Kasumi-1 (cell line): ENCODE measurements at places on chromosomes 6 and 20.

DNA sequence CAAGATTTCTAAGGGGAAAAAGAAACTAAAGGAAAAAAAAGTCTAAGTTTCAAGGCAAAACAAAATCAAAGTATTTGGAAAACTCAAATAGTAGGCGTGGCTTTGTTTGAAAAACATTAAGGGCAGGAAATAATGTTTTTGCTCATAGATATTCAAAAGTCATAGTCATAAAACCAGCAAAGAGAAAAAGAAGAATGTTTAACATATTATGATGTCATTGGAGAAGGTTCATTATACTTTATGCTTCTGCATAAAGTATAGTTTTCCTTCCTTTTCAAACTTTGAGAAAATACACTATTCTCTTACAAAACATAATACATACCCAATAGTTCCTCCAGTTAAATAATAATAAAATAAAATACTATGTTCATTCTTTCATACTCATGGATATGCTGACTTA is 13.7 kb downstream of the USP49 start:
- DNase-seq, result no peak

- no peak for DNase-seq
These were observed 13.1 kb downstream of the ACSS1 start for GRCh38 chr20:25044660-25045342.

DNA sequence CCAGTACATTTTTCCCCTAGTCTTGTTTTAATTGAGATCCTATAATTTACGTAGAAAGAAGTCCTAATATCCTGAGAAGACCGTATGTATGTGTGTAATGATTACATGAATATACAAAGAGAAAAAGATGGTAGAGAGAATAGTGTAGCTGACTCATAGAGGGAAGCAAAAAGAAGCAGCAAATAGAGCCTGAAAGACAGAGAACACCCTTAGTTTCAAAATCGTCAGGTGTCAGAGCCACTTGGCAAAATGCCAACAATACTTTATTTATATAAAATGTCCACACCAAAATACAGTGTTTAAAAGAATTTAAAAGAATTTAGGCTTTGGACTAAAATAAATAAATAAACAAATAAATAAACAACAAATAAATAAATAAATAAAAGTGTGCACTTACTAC is 1414.1 kb upstream of the EYS start:
- DNase-seq, result no peak

- no peak for DNase-seq
These were observed 172.7 kb downstream of the TTLL2 start for GRCh38 chr6:167497428-167498056.

- no peak for DNase-seq
These were observed 35.3 kb downstream of the C6orf52 start for GRCh38 chr6:10658910-10659698.

GRCh38 chr6:139013185-139013800 is 15.3 kb upstream of the ABRACL start:
- no peak for DNase-seq

- peak; percentile 70 for DNase-seq
These were observed 87.1 kb downstream of the TRMT6 start for GRCh38 chr20:5863040-5863833.

DNA sequence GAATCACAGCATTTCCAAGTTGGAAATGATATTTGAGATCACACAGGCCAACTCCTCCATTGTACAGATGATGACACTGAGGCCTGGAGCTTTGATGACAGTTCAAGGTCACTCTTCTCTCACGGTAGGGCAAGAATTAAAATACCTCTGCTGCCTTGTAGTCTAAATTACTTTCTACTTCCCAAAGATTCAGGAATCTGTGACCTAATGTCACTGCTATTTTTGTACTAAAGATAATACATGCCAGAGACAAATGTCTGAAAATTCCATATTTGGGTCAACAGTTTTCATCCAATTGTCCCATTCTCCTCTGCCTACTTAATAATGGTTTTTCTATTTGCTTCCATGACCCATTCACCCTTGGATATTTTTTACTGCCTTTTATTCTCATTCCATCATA is 160.0 kb downstream of the SOD2 start:
- DNase-seq, result no peak

- no peak for DNase-seq
These were observed 35.0 kb upstream of the ENTPD6 start for GRCh38 chr20:25160467-25160866.

GRCh38 chr6:31083742-31084354 is 28.5 kb downstream of the C6orf15 start:
- DNase-seq, result peak; percentile 57

- DNase-seq, result no peak
These were observed 124.3 kb downstream of the SCML4 start for GRCh38 chr6:107699697-107700325.

GRCh38 chr6:151137542-151137941 is 102.2 kb upstream of the AKAP12 start:
- DNase-seq, result no peak

DNA sequence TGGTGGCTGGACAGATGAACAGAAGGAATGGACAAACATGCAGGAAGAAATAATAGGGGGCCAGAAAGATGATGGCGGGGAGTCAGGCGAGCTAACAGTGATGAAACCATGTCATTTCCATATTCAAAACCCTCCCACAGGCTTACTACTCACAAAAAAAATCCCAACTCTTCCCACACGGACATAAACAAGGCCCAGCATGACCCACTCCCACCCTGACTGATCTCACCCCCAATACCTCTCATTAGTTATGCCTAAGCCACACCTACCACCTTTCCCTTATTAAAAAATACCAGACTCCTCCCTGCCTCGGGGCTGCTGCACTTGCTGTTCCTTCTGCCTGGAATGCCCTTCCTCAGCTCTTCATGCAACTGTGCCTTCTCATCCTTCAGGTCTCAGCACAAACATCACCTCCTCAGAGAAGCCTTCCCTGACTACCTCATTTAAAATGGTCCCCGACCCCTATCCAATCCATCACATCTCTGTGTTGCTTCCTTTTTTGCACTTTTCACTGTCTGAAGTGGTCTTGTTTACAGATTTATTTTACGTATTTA is 145.8 kb downstream of the PREX1 start:
- no peak for DNase-seq

- no peak for DNase-seq
These were observed 58.0 kb upstream of the CCDC167 start for GRCh38 chr6:37557645-37558114.

GRCh38 chr6:35046862-35047261 is 94.3 kb downstream of the TCP11 start:
- peak; percentile 67 for DNase-seq

DNA sequence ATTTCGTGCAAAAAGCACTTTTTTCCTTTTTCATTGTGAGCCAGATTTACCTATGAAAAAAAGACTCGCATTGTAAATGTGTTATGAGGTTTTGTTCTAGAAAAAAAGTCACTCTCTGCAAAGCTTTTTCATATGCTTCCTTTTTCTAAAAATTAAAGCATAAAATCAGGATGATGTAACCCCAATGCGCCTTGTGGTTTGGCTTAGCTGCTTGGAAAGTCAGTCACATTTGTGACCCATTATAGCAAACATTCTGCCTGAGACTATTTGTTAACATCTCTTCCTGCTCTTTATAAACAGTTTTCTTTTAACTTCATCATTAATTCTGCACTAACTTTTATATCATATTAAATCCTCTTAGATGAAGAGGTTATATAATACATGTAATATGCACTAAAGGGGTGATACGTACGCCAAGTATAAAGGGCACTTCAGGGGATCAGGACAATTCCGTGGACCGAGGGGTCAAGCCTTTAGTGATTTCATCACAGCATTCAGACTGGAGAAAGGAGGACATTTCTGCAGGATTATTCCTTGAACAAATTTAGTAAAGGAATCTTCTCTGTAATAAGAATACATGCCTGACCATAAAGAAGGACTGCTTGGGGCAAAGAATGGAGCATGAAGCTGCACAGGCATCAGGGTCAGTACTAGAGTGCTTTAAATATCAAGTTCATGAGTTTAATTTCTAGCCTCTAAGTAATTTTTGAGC is 48.1 kb upstream of the SMLR1 start:
- peak; percentile 62 for DNase-seq

DNA sequence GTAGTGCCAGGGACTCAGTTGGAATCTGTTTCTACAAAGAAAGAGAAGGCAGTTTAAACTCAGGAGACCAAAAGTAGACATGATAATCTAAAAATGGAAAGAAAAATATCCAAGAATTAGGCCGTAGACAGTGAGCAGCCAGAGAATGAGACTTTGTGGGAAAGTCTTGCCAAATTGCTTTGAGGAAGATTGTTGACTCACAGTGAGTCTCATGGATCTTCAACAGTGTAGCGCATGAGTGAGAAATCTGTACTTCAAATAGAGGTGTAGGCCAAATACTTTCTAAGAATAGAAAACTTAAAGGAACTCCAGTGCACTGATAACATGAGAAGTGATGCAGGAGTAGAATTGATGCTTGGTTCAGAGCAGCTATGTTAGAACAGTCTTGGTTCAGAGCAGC is 284.5 kb downstream of the HTR1B start:
- DNase-seq, result no peak

- no peak for DNase-seq
These were observed 46.4 kb downstream of the HEBP2 start for GRCh38 chr6:138450445-138450844.

GRCh38 chr6:163438940-163439335 is 24.4 kb downstream of the QKI start:
- DNase-seq, result no peak

DNA sequence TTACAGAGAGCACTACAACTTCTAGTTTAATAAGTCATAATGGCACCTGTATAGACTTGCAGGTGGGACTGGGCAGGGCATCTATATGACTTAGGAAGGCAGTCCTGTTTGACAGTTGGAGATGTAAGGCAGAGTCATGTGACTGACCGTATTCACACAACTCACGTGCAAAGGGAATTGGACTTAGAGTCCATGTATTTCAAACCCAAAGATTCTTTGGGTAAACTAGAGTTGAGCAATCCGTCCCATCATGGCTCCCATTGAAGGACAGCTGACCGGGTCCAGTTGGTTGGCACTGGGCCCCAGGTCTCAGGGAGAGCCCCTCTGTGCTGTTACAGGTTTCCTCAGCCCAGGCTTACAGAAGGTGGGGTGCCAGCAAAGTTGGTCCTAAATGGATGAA is 121.9 kb downstream of the ARID1B start:
- no peak for DNase-seq

DNA sequence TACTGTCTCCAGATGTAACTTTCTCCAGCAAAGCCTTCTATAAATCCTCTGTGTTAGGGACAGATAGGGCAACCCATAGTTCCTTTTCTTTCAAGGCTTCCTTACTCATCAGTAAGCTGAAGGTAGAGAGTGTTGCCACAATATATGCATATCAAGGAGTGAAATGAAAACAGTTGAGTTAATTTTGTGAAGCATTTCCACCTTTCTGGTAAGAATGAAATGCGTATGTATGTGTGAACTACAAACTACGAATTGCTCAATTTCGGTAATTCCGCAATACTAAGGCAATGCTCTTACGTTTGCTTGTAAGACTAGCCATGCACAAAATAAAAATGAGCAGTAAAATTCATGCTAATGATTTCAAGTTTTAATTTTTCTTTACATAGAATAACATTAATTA is 61.2 kb upstream of the HBS1L start:
- no peak for DNase-seq

DNA sequence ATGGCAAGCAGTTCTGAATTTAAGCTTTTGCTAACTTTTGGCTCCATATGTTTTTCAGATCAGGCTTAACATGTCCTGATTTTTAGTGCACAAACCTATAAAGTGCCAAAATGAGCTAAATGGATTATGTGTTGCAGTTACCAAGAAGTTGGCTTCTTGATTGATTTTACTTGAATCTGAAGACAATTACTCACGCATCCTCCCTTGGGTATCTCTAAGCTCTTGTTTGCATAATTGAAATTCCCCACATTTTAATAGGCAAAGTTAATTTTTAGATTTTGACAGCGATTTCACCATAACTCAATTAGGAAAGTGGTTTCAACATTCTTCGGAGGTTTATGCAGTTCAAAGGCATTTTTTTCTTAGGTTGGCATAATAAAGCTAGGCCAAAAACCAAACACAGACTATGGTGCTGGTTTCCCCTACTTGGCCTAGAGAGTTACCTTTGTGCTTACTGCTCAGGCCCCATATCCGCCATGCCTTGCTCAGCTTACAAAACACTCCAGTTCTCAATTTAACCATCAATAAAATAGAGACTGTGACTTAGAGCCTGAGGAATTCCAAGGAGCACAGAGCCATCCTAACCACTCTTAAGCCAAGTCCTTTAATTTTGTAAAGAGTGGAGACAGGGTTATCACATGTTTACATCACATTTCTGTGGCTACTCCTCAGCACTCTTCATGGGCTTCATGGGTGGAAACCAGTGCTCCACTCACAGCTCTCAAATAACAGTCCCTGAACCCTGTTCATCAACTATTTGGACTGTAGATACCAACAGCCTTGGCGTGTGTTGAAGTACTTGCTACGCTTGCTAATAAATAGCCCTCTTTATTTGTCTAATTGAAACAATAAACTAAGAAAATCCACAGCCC is 32.1 kb downstream of the LAMA4 start:
- no peak for DNase-seq

DNA sequence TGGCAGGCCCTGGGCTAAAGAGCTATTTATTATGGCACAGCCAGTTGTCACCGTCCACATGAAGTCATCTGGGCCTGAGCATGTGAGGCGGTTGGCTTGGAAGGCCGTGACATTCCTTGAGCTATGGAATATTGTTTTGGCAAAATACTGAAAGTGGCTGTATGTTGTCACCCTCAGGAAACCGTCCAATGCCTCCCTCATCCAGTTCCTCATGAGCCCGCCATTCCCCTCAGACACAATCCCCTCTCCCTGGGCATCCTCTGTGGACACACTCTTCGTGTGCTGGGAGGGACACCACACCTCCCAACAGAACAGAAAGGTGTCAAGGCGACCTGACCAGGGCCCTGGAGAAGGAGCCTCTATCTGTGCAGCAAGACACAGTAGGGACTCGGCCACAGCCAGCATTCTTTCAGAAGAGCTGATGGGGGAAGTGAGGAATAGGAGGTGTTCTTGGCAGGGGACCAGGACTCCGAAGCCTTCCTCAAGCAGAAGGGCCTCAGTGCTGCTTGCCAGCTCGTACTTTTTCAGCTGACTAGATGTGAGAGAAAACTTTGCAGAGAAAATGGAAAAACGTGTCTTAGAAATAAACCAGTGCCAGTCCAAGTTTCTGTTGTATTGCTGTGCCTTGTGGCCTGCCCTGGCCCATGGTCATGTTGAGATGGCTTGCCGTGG is 120.5 kb downstream of the SOD2 start:
- DNase-seq, result no peak

DNA sequence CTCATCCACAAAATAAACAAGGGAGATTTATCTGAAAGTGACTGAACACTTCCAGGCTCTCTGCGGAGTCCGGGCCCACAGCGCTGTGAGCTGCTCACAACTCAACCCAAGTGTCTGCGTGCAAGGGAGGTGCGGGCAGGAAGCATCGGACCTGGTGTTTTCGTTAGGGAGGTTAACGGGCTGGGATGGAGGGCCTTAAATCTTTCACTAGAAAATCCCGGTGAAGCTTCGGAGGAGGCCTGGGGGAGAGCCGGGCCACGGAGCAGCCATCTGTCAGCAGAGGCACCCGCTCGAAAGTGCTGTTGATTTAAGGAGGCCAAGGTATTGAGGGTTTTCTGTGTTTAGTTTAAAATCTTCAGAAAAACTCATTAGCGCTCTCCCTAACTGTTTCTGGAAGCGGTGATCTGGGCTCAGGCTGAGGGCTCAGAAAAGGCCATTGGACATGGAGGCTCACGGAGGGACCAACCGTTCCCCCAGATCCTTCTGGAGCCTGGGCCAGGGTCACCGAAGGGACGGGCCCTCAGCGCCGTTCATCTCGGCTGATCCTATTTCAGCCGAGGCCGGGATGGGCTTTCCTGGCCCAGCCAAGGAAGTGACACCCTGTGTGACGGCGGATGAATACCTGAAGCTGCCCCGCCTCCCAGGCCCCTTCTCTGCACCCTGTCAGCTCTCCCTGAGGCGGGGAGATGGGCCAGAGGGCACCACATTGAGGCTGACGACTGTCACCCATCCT is 20.7 kb downstream of the GATA5 start:
- DNase-seq, result no peak
